Cerebellar nuclear complex (tissue), 1 donor: ENCODE measurements at places on chromosomes 6 and 20.

DNA sequence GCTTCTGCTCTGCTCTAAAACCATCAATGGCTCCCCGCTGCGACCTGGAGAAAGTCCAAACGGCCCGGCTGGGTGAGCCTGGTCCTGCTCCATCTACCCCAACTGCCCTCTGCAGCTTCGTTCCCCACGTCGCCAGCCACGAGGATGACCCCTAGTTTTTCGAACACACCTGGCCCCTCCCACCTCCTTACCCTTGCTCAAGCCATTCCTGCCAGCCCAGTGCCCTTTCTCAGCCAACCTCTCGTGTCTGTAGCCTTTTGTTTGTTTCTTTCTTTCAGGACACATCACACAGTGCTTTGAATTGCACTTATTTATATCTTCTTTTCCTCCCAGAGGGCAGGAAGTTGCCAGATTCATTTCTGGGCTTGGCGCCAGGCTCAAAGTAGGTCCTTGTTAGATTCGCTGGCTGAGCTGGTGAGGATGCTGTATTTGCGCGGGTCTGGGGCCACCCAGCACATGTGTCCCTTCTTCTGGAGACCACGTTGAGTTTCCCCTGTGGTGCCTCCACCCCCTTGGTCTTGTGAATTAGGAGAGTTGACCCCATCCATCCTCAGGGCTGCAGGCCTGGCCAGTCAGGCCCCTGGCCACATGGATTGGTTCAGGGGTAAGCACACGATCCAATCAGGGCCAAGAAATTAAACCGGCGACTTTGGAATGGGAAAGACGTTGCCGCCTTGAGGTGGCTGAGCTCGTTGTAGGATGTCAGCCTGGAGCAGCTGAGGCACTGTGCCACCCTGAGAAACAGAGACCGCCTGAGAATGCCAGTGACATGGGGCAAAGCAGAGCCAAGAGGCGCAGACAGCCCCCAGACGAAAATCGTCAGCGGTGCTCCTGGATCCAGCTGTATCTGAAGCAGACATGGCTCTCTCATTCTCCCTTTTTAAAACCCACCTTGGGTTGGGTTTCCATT lies 156.0 kb downstream of the CEBPB start:
- no peak for DNase-seq

GRCh38 chr20:61236713-61237112 lies 15.3 kb upstream of the CDH4 start:
- DNase-seq = no peak

DNA sequence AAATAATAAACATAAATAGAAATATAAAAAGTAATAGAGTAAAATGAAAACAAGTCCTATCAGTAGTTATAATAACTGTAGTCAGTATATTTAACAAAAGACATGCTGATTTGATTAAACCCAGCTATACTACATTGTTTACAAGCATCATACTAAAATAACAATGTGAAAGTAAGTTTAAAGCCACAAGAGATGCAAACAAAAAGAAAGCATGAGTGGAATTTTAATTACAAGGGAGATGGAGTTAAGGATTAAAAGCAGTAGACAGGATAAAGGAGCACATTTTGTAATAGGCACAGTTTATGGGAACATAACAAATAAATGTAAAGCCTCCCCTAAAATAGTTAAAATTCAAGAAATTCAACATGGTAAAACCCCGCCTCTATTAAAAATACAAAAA lies 41.5 kb downstream of the SENP6 start:
- DNase-seq = no peak

GRCh38 chr20:47656318-47656717 lies 129.0 kb downstream of the SULF2 start:
- no peak for DNase-seq

- DNase-seq = no peak
These were observed 1.1 kb upstream of the MAP3K5 start for GRCh38 chr6:136793363-136793762.

DNA sequence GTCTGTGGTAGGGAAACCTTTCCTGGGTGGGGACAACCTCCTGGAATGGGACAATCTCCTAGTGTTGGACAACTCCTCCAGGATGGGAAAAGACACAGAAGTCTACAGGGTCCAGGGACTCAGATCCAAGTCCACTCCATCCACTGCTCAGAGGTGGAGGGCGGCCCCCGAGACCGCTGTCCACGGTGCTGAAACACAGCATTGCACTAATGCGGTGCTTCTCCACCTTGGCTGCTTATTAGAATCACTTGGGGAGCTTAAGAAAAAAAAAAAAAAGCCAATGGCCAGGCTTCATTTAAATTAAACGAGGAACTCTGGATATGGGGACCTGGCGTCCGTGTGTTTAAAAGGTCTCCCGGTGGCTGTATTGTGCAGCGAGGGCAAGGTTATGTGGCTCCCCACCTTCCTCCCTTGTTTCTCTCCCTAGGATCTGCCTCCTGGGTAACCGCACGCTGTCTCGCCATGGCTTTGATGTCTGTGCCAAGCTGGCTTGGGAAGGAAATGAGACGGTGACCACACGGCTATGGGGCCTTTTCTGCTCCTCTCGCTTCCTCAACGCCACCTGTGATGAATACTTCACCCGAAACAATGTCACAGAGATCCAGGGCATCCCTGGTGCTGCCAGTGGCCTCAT lies 12.0 kb downstream of the SLC12A5 start:
- no peak for DNase-seq

DNA sequence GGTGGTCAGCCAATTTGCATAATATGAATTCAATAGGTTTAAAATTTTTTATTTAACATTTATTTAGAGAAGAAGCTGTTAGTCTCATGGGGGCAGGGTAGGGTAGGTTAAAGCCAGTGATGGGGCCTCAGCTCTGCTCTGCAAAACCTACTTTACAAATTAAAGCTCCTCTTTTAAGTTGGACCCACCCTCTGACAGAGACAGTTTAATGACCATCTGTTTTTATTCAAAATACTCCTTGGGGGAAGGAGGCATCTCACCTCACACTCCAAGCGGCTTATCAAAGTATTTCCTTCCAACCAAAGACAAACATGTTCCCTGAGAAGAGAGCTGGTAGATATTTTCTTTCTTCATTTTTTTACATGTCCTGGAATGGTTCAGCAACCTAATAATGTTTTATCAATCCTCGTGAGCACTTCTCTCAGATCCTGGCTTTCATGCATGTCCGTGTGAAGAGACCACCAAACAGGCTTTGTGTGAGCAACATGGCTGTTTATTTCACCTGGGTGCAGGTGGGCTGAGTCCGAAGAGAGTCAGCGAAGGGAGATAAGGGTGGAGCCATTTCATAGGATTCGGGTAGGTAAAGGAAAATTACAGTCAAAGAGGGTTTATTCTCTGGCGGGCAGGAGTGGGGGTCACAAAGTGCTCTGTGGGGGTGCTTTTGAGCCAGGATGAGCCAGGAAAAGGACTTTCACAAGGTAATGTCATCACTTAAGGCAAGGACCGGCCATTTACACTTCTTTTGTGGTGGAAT lies 184.7 kb downstream of the GJA1 start:
- DNase-seq = no peak

GRCh38 chr6:20946022-20946421 lies 411.8 kb downstream of the CDKAL1 start:
- no peak for DNase-seq

- no peak for DNase-seq
These were observed 160.4 kb downstream of the TMEM242 start for GRCh38 chr6:157162766-157163433.

GRCh38 chr6:6332811-6333244 lies 12.4 kb upstream of the F13A1 start:
- no peak for DNase-seq

DNA sequence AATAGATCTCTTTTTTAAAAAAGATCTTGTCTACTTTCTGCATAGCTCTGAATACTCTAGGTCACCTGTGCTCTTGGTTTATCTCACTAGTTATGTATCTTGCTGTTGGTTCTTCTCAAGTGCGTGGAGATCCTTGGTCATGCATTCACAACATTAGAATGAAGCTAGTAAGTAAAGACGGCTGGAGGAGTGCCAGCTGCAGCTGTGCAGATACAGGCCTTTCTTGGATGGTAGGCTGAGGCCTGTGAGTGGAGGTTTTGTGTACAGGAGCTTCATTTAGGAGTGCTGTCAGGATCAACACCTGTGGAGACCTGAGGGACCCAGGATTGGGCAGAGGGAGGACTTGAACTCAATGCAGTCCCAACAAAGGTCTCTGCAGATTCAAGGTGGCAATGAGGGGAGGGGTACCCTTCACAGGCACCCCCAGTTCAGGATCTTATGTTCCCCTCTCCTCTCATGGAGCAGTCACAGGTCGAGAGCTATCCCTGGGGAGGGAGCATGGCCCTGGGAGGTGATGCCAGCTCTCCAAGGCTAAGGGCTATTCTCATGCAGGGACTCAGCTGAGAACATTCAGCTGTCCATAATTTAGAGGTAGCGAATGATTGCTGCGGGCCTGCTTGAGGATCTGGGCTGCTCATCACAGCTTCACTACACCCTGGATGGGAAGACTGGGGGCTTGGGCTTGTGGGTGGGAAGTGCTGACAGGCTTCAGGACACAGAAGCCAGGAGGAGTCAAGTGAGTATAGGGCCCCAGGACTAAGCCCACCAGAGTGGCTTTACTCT lies 98.9 kb upstream of the ENPP5 start:
- no peak for DNase-seq

DNA sequence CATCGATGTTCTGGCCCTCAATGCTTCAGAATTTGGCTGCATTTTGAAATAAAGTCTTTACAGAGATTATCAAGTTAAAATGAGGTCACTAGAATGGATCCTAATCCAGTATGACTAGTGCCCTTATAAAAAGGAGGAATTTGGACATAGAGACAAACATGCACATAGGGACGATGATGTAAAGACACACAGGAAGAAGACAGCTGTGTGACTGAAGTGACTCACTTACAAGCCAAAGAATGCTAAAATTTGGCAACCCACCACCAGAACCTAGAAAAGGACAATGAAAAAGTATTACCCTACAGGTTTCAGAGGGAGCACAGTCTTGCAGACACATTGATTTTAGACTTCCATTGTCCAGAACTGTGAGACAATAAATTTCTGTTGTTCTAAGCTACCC lies 322.8 kb upstream of the GJE1 start:
- DNase-seq = no peak

DNA sequence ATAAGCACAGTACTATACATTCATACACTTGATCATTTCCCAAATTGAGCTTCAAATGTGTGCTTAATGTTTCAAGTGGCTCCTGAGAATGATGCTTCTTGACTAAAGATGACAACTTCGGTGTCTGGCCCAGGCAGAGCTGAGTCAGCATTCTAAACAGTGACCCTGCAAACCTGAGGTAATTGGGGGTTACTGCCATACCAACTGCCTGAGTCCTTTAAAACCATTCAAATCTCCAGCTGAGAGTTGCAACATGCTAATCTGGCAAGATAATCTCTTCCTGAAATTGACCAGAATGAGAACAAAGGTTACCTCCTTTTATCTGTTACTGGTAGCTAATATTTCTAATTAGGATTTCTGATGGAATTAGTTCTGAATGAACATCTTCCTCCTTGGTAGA lies 8.2 kb downstream of the BACH2 start:
- DNase-seq = no peak

- DNase-seq = no peak
These were observed 465.8 kb downstream of the FRK start for GRCh38 chr6:115594891-115595290.

DNA sequence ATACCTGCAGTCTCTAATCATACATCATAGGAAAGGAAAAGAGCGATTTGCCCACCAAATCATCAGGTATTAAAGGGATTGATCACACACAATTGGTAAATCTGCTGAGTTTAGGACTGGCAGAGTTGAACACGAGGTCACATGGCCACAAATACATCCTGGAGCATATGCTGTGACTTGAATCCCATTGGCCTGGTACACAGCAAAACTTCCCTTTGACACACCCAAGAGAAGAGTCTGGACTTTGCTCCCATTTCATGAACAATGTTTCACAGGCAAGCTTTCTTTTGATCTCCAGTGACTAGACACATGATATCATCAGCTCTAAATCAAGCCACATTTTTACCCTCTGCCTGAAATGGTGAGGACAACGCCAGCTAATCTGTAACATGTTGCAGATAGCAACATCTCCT lies 117.9 kb downstream of the ISM1 start:
- no peak for DNase-seq

- no peak for DNase-seq
These were observed 29.5 kb downstream of the KIF25 start for GRCh38 chr6:168026925-168027324.

DNA sequence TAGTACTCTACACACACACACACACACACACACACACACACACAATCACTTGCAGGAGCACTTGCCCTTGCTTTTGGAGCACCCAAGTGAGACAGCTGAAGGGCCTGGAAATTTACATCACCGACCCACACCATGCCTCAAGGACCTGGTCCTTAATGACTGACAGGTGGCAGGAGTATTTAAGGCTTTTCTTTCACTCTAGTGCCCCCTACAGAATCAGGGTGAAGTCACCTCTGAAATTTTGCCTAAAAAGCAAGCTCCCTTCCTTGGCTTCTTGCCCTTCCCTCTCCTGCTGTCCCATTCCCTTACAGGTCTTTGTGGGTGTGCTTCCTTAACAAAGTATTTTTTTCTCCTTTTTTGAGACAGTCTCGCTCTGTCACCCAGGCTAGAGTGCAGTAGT lies 353.5 kb upstream of the IRAK1BP1 start:
- DNase-seq = no peak

GRCh38 chr6:112049026-112049799 lies 4.7 kb upstream of the CCN6 start:
- no peak for DNase-seq

DNA sequence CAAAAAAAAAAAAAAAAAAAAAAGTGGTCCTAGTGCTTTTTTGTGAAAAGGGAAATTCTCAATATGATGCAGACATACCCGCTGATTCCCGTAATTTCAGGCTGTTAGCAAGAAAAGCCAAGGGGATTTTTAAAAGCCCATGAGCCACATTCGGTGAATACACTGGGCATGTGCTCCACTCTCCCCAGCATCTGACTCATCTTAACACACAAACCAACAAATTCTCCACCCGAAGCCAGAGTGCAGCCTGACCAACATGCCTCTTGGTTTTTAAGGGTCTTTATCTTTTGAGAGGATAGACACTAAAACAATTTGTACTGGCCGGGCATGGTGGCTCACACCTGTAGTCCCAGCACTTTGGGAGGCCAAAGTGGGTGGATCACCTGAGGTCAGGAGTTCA lies 45.5 kb upstream of the CD83 start:
- DNase-seq = no peak

- no peak for DNase-seq
These were observed 15.4 kb downstream of the BPIFB1 start for GRCh38 chr20:33298391-33298790.

GRCh38 chr6:105759946-105760345 lies 326.2 kb upstream of the PRDM1 start:
- no peak for DNase-seq

DNA sequence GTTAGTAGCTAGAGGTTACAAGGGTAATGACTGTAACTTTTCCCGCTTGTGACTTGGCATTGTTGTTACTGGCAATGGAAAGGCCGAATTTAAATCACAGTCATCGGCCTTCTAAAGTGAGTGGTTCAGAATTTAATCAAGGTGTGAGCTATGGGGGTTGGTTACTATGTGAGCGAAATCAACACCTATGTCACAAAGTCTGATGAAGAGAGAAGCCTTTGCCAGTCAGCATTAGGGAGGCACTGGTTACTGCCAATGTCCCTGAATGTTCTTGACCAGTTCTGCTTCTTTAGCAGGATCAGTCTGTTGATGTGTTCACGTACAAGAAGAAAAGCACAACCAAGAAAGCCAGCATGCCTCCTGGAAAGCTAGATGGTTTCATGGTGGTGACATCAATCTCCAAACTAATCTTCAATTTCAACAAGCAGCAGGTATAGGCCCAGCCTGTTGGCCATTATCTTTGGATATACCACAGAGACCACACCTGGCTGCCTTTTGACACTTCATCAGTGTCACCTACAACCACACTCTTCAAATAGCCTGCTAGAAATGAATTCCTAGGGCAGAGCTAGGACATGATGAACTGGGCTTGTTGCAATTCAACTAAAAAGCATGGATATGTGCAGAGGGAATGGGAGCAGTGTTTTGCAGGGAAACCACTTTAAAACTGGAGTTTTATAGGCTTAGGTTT lies 17.2 kb downstream of the SAMD5 start:
- no peak for DNase-seq
